ENCODE measurements at places on chromosomes 3 and 15.

GRCh38 chr15:33894193-33894592 lies 74.1 kb upstream of the CHRM5 start:
- DNase-seq: no peak

- peak; percentile 57 for DNase-seq
Observed at GRCh38 chr3:52046186-52046901, 10.0 kb downstream of the DUSP7 start.

- DNase-seq: no peak
Observed at GRCh38 chr3:26106228-26106627, 316.3 kb downstream of the OXSM start.

GRCh38 chr15:68489421-68489820 lies 57.5 kb upstream of the ITGA11 start:
- DNase-seq: no peak

- no peak for DNase-seq
Observed at GRCh38 chr3:35141406-35141805, 497.9 kb upstream of the ARPP21 start.

DNA sequence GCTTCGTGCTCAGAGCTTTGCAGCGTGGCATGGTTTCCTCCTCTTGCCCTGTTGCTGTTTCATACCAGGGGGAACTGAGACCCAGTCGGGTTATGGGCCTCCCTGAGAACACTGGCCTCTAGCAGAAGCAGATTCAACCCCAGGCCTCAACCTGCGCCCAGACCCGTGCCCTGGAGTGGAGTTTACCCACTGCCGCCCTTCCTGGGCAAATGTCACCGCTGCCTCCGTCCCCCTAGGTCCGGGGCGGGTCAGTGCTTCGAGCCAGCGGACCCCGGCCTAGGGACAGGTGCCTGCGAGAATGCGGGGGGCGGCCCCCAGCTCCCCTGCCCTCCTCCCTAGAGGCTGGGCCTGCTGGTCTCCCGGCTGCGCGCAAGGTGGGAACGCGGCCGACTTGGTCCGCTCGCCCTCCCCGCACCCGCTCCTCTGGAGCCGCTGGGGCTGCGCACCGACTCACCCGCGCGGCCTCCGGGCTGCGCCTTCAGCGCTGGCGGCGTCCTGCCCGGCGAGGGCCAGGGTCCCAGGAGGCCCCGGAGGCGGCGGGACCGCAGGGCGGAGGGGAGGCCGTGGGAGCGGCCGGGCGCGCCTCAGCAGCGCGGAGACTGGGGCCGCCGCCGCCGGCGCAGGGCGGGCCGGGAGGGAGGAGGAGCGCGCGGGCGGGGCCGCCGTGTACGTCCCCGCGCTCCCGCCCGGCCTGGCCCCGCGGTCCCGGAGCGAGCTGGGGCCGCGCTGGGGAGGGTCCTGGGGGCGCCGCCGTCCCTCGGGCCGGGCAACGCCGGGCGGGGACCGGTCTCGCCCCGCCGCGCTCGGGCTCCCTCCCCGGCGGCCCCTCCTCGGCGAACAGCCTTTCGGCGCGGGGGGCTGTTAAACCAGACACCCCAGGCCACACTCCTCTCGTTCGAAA lies at the start of gene PIGZ:
Gene PIGZ, minus strand, starts transcription at position 601 of the 901 bp plus-strand sequence. CDS start 16,802 bp downstream, outside the sequence.
- DNase-seq: peak; percentile 88

DNA sequence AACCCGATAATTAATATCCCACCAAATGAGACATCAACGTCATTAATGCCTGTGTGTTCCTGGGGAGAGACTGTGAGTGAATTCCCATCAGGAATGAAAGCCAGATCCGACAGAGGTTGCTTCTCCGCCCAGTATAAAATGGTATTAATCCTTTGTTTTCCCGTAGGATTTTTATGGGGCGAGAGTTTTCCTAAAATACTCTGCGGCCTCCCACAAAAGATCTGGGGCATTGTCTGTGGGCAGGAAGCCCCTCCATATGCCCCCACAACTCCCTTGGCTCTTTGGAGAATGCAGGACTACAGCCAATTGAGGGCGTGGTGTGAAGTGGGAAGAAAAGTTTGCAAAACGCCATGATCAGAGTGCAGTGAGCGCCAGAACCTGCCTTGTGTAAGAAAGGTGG lies 26.7 kb downstream of the ZIC4 start:
- DNase-seq: no peak

GRCh38 chr3:190620886-190621608 lies 107.2 kb downstream of the IL1RAP start:
- DNase-seq: no peak

DNA sequence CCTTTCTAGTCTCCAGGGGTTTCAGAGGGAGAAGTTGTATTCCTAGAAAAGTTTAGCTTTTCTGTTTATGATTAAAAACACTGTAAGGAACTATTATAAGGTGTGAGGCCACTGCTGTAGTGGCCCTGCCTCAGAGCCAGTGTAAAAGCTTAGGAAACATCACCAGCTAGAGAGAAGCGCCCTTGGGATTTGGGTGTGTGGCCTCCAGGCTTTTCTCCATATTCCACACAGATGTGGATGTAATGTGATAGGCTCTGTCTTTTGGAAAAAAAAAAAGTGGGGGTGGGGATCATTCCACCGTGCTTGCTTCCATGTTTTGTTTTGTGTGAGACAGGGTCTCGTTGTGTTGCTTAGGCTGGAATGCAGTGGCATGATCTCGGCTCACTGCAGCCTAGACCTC lies 13.9 kb downstream of the SEC61A1 start:
- DNase-seq: no peak

DNA sequence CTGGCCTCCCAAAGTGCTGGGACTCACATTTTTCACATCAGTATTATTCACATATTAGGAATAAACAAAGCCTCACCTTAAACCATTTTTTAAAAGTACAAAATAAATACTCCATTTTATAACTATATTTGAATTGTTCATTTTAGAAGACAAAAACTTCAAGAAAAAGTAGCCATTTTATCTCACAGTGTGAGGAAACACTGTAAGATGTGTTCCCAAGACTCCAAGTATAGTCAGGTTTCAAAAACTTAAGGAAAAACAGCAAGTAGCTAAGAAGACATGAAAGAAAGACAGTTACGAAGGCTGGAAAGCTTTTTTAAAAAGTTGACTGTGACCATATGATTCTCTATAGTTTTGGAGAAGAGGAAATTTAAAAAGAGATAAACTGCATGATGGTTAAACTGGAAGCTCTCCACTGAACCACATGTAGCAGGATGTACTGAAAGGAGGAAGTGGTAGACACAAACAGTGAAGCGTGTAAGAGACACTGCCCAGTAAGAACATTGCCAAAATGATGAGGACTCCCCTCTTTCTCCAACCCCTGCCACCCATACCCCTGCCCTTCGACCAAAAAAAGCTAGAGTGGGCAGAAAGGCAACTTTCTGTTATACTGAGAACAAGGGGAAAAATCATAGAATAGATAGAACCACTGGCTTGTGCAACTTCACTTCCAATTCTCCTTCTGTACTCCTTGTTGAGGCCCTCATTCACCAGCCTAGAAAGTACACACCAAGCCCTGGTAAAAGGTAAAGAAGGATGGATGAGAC lies 6.2 kb upstream of the TMF1 start:
- DNase-seq: no peak

- DNase-seq: no peak
Observed at GRCh38 chr3:156483961-156484787, 70.7 kb downstream of the SSR3 start.

- DNase-seq: no peak
Observed at GRCh38 chr3:126858887-126859286, 124.0 kb upstream of the PLXNA1 start.

DNA sequence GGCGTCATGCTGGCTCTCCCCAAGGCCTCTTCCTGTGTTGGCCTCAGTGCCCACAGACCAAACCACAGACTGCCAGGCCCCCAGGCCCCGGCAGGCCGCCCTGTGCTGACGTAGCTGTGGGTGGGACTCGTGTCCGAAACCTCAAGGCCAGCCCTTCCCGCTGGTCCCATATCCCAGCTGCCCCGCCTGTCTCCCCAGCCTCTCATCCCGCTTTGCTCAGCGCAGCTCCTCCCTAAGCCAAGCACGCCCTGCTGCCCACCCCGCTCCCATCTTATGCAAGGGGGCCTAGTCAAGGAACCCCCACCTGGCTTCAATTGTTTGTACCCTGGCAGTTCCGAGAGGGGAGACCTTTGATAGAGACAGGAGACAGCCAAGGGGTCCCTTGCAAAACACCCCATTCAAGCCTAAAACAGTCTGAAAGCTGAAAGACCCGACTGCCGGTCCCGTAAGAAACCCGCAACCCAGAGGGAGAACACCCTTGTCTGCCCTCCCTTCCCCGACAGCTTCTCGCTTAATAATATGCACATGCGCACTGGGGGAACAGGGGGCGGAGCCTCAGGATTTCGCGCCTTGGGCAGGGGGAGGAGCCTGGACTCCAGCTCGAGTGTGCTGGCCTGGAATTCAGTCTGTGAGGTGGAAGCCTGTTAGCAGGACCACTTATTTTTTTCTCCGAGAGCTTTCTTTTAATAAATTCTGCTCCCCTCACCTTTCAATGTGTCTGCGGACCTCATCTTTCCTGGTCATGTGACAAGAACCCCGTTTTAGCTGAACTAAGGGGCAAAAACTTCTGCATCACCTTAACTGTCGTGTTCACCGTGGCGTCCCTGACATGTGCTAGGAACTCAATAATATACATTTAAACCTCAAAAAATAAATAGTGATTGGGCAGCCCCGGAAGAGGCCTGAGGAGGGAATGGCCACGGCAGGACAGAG lies 17.2 kb downstream of the TNFAIP8L3 start:
- no peak for DNase-seq

- no peak for DNase-seq
Observed at GRCh38 chr3:8886546-8886945, 76.7 kb downstream of the RAD18 start.

DNA sequence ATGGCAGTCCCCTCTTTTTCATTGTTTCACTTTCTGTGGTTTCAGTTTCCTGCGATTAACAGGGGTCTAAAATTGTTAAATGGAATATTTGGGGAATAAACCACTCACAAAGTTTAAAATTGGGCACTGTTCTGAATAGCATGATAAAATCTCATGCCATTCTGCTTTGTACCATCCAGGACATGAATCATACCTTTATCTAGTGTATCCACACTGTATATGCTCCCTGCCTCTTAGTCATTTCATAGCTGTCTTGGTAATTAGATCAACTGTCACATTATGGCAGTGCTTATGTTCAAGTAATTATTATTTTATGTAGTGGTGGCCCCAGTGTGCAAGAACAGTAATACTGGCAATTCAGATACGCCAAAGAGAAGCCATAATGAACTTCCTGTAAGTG lies 734.5 kb downstream of the ZPLD1 start:
- no peak for DNase-seq

- no peak for DNase-seq
Observed at GRCh38 chr15:44712346-44713005, 1.2 kb downstream of the B2M start.

GRCh38 chr3:9625656-9626055 lies 23.6 kb upstream of the MTMR14 start:
- DNase-seq: no peak

DNA sequence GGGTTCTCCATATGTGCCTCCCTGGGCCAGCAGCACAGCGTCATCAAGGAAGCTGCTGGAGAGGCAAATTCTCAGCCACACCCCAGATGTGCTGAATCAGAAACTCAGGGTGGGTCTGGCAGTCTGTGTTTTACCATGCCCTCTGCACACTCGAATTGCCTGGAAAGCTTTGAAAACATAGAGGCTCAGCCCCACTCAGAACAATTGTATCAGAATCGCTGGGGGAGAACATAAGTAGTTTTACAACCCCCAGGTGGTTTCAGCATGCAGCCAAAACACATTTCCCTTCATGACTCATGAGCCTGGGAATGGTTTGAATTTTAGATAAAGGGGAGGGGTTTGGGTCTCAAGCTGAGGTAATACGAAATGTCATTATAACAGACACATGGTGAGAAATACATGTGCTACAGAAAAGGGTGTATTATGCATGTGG lies 9.6 kb downstream of the TGM4 start:
- no peak for DNase-seq

GRCh38 chr15:48577469-48577868 lies 68.0 kb downstream of the FBN1 start:
- no peak for DNase-seq

DNA sequence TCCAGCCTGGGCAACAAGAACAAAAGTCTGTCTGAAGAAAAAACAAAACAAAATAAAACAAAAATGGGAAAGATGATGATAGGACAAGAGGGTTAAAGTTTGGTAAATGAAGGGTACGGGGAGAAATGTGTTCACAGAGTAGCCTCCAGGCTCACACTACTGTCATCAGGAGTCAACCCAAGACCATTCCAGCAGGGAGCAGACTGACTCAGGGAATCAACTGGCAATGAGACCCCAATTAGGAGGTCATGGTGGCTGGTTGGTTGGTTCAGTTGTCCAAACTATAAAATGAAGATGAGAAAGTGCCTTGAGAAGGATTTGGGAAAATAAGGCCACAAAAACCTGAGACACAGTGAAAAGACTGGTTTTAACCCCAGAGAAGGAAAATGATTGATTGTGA lies 51.8 kb downstream of the KLHL6 start:
- peak; percentile 55 for DNase-seq

DNA sequence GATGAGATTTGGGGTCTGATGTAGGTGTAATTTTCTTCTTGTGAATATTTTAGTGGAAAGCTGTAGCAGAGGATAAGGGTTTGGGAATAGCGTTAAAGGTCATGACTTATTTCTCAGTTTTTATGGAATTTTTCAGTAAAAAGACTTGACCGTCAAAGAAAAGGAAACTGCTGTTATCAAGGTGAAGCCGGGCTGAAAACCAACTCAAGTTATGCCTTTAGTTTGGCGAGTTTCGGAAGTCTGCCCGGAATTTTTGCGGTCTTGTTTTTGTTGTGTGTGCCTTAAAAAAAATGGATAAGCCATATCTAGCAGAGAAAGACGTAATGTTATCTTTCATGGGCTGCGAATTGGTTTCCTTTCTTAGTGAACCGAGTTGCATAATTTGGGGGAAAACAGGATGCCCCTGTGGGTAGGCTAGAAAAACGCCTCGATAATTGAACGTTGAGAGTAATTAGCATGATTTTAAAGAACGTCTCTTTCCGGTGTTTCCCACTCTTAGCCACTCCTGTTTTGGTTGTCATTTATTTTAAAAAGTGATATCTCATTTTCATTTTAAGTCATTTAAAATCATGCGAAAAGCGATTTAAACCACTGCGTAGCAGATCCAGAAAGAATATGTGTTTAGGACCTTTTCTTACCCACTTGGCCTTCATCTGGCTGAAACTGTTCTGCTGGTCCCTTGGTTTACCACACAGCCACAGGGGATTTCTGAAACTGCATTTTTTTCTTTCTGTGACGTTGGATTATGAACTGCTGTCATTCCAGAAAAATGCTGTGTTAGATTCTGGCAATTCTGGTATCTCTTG lies 1.1 kb downstream of the NFKBIZ start:
- DNase-seq: no peak

GRCh38 chr3:177818712-177819240 lies 621.5 kb upstream of the TBL1XR1 start:
- no peak for DNase-seq
